ENCODE measurements at places on chromosomes 5 and 9.

DNA sequence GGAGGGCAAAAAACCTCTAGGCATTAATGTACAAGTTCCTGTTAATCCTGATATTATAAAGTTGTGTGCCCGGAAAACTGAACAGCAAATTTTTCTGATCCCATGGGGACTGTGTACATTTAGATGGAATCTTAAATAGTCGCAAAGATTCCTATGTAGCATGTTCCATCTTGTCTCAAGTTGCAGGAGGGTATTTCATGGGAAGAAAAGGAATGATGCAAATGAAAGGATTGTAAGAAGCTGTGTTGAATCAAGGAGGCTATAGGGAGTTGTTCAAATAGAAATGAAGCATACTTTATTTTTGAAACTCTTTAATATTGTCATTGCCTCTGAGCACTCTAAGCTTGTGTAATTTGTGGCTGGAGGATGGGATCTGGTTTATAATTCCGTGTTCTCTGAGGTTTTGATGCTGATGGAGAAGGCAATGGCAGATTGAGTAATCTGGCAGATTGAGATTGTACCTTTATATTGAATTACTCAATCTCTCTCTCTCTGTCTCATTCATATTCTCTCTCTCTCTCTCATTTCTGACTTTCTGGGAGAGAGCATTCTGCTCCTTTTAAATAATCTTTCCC is 288.5 kb downstream of the OSTF1 start:
- DNase-seq, result no peak

DNA sequence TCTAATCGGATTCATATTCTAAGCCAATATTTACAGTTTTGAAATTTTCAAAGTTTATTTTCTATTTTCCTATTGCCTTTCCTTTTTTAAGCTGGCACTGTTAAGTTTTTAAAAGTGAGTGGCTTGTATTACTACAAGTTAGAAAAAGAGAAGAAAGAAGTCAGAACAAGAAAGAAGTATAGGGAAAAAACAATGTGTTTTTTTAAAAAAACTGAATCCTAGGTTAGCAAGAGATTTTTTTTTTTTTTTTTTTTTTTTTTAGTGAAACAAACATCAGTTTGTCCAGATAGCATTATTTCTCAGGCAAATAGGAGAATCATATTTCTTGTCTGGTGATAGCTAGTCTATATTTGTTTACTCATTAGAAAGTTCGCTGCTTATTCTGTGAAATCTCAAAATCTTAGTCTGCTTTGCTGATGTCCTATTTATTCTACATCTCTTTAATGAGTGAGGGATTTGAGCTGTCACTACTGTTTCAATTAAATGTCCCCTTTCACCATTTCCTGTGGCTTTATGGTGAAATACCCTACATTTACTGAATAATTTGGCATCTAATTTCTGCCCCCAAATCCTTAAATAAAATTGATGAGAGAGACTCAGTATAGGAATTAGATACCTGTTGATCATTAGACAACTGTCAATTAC is 19.1 kb upstream of the LMNB1 start:
- no peak for DNase-seq

DNA sequence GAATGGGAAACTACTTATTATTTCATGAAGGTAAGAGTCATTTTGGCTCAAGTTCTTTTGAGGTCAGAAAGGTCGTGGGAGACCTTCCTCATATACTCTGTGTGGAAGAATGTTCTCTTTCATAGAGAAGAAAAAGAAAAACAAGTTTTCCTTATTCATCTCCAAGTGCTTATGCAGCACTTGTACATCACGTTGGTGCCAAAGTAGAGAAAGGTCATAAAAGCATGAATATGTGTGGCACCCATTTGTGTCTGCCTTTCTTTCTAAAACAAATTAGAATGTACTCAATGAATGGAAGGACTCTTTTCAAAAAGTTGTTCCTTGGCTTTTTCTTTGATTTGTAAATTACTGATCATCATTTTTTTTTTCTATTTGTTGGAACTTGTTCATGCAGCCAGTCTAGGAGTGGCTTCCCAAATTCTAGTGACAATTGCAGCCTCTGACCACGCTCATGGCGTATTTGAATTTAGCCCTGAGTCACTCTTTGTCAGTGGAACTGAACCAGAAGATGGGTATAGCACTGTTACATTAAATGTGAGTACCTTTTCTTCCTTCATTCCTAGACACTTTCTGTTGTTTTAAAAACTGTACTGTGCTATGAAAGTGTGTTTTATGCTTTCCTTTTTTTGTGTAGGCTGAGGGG is 122.4 kb downstream of the ADGRV1 start:
- DNase-seq, result no peak

DNA sequence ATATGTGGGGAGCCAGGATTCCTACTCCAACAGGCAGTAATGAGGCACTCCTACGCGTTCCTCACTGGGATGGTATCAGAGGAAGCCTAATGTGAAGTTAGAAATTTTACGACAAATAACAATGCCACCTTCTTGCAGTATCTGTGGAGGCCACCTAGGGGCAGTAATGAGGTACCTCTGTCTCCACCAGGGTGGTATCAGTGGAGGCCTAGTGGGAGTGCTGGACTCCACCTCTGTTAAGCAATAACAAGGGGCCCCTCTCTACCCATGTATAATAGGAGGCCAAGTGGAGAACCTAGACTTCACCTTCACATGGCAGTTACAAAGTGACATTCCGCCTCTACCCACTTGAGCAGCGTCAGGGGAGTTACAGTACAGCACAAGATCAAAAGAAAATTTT is 147.9 kb downstream of the PLPPR1 start:
- no peak for DNase-seq

GRCh38 chr9:129996161-129996830 is 46.7 kb downstream of the FNBP1 start:
- no peak for DNase-seq

DNA sequence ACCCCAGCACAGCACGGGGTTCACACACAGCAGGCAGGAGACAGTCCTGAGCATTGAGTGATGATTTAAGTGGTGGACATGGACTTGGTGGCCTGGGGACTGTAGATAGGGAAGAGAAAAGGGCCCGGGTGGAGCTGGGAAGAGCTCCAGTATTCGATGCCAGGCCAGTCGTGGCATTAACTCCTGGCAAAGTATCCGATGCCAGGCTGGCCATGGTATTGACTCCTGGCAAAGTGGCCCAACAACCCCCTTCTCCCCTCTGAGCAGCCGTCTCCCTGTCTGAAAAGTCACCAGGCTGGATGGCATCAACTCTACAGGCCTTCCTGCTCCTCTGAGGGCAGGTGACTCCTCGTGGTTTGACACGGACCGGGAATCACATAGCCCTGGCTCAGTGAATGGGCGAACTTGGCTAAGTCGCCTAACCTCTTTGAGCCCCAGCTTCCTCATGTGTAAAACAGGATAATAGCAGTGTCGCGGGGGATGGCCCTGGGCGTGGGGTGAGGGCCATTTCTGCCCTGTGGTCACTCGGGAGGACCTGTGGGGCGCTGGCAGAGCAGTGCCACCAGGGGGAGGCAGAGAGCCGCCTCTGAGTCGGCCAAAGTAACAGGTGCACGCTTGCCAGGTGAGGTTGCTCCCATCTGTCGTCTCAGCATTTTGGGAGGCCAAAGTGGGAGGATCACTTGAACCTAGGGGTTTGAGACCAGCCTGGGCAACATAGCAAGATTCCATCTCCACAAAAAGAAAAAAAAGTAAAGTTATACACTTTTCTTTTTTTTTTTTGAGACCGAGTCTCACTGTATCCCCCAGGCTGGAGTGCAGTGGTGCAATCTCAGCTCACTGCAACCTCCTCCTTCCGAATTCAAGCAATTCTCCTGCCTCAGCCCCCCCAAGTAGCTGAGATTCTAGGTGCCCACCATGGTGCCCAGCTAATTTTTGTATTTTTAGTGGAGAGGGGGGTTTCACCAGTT is 5.7 kb upstream of the SEC16A start:
- peak; percentile 11 for DNase-seq

DNA sequence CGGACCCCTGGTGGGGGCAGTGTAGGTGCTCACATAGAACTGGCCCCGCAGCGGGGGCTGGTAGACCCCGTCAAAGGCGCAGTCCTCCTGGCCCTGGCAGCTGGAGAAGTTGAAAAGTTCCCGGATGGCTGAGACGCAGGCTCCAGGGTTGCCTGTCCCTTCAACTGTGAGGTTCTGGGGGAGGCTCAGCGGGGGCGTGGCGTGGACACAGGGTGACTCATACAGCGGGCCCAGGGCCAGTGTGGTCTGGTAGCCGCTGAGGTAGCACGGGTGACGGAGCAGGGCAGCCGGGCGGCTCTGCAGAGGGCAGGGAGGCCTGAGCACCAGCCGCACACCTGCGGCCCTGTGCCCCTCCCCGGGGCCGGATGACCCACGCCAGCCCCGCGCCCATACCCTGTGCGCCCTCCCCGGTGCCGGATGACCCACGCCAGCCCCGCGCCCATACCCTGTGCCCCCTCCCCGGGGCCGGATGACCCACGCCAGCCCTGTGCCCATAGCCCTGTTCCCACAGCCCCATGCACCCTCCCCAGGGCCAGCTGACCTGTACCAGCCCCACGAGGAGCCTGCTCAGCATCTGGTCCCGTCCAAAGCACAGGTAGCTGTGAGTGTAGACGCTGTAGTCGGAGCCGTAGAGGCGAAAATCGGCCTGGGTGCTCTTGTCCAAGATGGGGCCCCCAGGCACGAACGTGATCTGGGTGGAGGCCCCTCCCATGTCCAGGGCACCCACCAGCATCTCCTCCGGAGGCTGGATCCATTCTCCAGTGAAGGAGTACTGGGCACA is 5.0 kb downstream of the ENTPD8 start:
- no peak for DNase-seq

DNA sequence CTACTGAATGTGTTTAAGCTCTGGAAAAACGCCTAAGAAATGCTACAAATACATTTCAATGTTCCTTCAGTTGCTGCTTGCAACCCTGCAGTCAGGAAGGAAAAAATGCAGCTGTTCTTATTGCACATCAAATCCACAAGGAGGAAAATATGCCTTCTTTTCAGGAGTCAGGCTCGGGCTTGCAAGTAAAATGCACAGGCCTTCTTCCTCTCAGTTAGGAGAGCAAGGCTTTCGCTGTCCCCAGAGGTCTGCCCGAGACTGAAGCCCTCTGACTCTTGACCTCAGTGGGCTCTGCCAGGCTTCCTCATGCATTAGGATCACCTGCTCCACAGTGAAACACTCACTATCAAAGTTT is 899 bp upstream of the SHC3 start:
- DNase-seq, result no peak

GRCh38 chr9:35748858-35749514 is at the start of the genes GBA2 and RGP1:
Gene GBA2, minus strand, starts transcription at chr9:35749228. Its CDS starts 524 bp downstream, at chr9:35748704.
Gene RGP1, plus strand, starts transcription at chr9:35749287. Its CDS starts 469 bp downstream, at chr9:35749756.
- peak; percentile 16 for DNase-seq

- DNase-seq, result peak; percentile 56
Measured at GRCh38 chr9:126615245-126615790, 1.6 kb downstream of the LMX1B start.

DNA sequence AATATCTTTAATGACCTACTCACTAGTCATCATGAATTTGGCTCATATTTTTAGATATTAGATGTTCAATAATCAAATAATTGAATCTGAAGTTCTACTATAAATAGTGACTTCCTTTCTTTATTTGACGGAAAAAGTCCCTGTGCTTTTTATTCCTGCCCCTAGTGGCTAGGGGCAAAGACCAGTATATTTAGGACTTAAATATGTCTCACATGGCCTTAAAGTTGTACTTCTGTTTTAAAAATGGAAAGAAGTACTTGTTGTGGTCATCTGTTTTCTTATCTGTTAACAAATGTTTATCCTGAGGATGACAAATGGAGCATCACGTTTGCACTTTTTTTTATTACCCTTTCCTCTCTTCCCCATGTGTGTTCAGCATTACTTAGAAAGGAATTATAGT is 89.2 kb upstream of the GRHPR start:
- no peak for DNase-seq

GRCh38 chr9:123044586-123044985 is 11.1 kb downstream of the GPR21 start:
- no peak for DNase-seq

- no peak for DNase-seq
Measured at GRCh38 chr5:72468606-72469005, 38.6 kb downstream of the ZNF366 start.

GRCh38 chr5:6673031-6673430 is 39.8 kb downstream of the SRD5A1 start:
- no peak for DNase-seq

DNA sequence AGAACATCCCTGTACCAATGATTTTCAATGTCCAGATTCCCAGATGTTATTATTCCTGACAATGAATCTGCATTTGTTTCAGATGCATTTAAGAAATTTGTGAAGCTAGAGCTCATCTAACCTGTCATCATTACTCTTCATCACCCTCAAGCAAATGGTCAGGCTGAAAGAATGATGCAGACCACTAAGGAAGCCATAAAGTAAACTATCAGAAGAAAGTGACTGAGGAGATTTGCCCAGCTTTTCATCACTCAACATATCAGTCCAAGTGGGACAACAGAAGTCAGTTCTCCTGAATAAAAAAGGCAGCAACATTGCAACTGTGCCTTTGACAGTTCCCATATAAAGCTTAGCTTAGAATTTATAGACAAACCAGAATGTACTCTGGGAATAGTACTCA is 419.9 kb downstream of the PDE4D start:
- no peak for DNase-seq

DNA sequence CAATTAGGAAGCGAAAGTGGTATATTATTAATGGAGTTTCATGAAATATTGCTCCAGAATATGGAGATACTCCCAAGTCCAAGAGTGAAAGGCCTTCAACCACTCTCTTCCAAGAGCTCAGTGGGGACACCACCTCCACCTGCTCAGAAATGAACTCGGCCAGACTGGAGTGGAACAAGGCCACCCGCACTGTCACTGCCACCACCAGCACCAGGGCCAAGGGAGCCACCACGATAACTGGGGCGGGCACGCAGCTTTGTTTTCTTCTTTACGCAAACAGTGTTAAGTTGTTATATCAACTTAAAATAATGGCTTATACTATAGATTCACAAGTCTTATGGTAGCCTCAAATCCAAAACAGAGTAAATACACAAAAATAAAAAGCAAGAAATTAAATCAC is 204.1 kb downstream of the TRPM3 start:
- DNase-seq, result no peak

GRCh38 chr9:34197756-34198711 is 19.2 kb downstream of the UBAP1 start:
- DNase-seq, result no peak

DNA sequence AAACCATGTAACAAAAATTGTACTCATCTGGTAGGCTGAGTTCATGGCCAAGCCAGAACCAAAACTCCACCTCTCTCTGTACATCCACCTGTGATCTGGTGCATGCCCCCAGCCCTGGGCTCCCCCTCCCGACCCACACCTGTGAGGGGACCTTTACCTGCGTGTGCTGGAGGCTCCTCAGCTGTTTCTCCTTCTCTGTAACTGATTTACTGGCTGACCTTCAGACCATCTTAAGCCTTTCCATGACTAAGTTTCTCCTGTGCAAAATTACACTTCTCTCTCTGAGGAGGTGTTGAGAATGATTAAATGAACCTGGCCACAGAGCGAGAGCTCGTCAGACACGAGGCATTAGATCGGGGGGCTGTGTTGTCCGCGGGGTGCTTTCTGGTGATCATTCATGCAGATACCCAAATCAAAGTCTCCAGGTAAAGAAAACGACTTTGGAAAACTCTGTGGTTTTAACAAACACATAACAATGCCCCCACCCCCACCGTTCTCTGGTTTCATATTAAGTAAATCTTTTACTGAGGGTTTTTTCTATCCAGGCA is 136.4 kb downstream of the SEMA5A start:
- DNase-seq, result no peak
